Stimulated activated CD8-positive, alpha-beta memory T cell treated with anti-CD3 and anti-CD28 coated beads, Interleukin-7, amount 100 ng/mL, for 24 hours (primary cell): ENCODE measurements at places on chromosomes 3 and 15.

DNA sequence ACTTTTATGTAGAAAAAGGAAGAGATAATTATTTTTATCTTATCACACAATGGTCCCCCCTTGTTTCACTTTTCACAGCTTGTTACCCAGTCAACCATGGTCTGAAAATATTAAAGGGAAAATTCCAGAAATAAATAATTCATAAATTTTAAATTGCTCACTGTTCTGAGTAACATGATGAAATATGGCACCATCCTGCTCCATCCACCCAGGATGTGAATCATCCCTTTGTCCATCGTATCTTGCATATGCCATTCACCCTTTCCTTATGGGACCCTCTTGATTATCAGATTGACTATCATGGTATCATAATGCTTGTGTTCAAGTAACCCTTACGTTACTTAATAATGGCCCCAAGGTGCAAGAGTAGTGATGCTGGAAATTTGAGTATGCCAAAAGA, 43.7 kb downstream of the ANKRD28 start:
- DNase-seq = no peak

- no peak for DNase-seq
These were observed 99.6 kb downstream of the FAM43A start for GRCh38 chr3:194785315-194785714.

DNA sequence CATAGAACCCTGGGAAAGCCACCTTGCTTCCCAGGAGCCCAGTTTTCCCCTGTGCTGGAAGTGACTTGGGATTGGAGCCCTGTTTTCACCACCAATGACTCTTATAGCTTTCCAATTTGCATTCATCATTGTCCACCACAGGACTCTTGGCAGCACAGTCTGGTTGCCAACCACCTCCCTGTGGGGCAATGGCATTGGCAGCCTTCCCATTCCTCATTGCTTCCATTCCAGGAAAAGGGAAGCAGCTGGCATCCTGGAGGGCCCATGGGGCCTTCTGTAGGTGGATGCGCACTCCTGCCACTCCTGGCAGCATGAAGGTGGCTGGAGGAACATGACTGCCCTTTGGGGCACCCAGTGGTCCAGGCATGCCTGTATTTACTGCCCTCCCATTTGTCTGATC, 57.7 kb downstream of the FEM1B start:
- no peak for DNase-seq

DNA sequence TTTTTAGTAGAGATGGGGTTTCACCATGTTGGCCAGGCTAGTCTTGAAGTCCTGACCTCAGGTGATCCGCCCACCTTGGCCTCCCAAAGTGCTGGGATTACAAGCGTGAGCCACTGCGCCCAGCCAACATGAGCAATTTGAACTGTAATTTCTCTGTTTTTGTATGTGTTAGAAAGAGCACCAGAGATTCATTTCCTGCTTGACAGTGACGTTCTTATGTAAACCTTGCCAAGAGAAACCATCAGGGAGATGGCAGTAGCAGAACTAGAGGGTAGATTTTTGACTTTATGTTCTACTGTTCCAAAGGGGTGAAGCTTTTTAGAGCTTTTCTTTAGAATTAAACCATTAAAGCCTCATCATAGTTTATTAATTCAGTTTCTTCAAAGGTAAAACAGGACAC, 148.1 kb upstream of the UMPS start:
- no peak for DNase-seq

- DNase-seq = no peak
These were observed 68.1 kb upstream of the DCLK3 start for GRCh38 chr3:36832406-36832805.

- no peak for DNase-seq
These were observed 14.0 kb downstream of the RUBCN start for GRCh38 chr3:197722734-197723133.

GRCh38 chr3:187695449-187695848, 6.9 kb downstream of the RTP2 start:
- no peak for DNase-seq
